ENCODE measurements at places on chromosomes 7 and 10.
A peak's percentile ranks its signal among the peaks of the same experiment; 100 is the strongest.

GRCh38 chr10:91907033-91907594 is 2.2 kb downstream of the FGFBP3 start:
- no peak for DNase-seq

DNA sequence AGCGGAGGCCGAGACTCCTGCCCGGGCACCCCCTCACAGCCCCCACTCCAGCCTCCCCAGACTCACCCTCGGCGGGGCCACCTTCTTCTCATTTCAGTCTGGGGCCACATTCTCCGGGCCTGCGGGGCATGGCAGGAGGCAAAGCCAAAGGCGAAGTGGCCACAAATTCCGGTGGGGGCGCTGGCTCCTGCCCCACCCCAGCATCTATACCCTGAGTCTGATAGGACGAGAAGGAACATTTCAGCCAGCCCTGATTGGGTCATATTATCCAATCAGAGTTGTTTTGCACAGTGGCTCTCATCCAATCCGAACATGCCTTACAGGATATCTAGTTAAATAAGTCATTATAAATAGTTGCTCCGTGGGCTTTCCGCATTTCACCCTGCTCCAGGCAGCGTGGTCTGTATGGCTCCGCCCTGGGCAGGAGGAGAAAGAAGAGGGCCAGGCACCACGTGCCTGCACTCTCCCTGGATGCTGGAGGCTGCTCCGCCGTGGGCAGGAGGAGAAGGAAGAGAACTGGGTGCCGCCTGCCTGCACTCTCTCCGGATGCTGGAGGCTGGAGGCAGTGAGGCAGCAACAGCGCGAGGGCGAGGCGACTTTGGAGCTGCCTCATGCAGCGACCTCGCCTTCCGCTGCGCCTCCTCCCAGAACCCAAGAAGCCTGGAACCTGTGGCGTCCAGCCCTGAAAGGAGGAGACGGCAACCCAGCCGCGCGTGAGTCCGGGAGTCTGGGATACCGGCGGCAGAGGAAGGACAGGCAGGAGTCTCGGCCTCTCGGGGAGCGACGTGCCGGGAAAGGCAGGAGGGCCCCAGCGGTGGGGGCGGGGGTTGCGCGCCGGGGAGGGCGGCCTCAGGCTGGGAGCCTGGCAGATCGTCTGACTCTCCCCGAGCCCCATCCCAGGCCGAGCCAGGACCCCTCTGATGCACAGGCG is 162.9 kb downstream of the ZNF33B start:
- no peak for DNase-seq

- DNase-seq, result no peak
Observed at GRCh38 chr7:38558761-38559345, 72.3 kb downstream of the AMPH start.

DNA sequence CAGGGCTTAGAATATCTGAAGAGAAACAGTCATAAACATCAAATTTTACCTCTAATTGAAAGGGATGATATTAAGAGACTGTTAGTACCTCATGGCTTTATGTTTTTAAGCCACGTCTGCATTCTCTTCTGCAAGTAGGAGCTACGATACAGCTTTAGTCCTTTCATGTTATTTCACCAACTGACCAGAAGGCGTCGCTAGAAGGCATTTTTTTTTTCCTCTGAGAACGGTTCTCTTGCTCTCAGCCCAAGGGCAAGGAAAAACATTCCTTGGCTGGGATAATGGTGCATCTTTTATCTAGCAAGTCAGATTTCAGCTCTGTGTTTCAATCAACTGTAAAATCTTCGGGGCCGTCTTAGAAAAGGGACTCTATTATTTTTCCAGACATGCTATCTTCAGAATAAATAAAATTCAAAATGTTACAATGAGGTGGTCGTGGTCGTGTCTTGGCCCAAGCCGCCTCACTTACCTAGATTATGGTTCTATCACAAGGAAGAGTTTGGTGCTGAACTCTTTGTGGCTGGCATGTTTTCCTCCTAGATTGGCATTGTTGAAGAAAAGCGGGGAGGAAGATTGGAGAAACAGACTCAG is 41.6 kb upstream of the LYZL2 start:
- peak; percentile 69 for DNase-seq

GRCh38 chr7:37832194-37832593 is 16.2 kb upstream of the NME8 start:
- DNase-seq, result peak; percentile 77

All from inflammatory macrophage treated with lipopolysaccharide for 4 hours (primary cell).